ENCODE measurements at places on chromosomes 5 and 9. TPM values are rescaled to one million over a fixed set of nuclear protein-coding genes. Genes with fewer than 3 reads are reported as not detected.

Gene FST
- 47.0 TPM for total RNA-seq

Gene FBXL7
- total RNA-seq = 25.6 TPM

Gene NTNG2
- 0.18 TPM for total RNA-seq

Gene SETX
- 49.7 TPM for total RNA-seq

Gene GHR
- total RNA-seq = 2.5 TPM
